ENCODE measurements at places on chromosomes 5 and 9. TPM values are rescaled to one million over a fixed set of nuclear protein-coding genes. Genes with fewer than 3 reads are reported as not detected.

SIGMAR1 gene
- total RNA-seq = 26.7 TPM

GRCh38 chr9:120454467-120454866, 125.5 kb downstream of the CDK5RAP2 start:
- no peak for DNase-seq
- no peaks in the 10 kb centered on the region for H3K27me3 ChIP-seq
- H3K4me1 ChIP-seq = no peaks in the 10 kb centered on the region
- no peak overlapping the region for H3K4me3 ChIP-seq

GRCh38 chr5:100406640-100407039, 128.5 kb upstream of the FAM174A start:
- no peak for DNase-seq
- no peaks in the 10 kb centered on the region for H3K4me1 ChIP-seq
- H3K27me3 ChIP-seq = no peaks in the 10 kb centered on the region
- H3K27ac ChIP-seq = no peak overlapping the region

DNA sequence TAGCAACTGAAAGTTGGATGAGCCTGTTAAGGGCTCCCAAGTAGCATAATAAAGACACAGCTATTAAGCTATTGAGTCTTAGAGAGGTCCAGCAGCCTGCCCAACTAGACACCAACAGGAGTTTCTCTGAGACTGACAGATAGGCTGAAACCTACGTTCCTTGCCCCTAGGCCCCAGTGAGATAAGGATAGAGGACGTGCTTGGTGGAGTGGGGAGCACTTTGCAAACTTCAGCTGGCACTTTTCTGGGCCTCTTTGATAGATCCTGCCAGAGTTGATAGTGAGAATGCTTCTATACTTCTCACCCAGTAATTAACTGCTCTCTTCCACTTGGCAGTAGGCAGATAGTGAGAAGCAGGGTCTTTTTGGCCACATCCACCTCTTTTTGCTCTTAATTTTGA, 20.8 kb upstream of the CTNNA1 start:
- H3K27me3 ChIP-seq = no peaks in the 10 kb centered on the region
- H3K4me3 ChIP-seq = no peak overlapping the region
- H3K36me3 ChIP-seq = no peaks in the 10 kb centered on the region

- peak; percentile 35 for DNase-seq
- H3K27ac ChIP-seq = no peak overlapping the region
- H3K4me3 ChIP-seq = no peak overlapping the region
- H3K4me1 ChIP-seq = no peaks in the 10 kb centered on the region
- H3K27me3 ChIP-seq = no peaks in the 10 kb centered on the region
- no peaks in the 10 kb centered on the region for H3K36me3 ChIP-seq
Measured at GRCh38 chr9:25964239-25964638, 286.0 kb upstream of the TUSC1 start.

DNA sequence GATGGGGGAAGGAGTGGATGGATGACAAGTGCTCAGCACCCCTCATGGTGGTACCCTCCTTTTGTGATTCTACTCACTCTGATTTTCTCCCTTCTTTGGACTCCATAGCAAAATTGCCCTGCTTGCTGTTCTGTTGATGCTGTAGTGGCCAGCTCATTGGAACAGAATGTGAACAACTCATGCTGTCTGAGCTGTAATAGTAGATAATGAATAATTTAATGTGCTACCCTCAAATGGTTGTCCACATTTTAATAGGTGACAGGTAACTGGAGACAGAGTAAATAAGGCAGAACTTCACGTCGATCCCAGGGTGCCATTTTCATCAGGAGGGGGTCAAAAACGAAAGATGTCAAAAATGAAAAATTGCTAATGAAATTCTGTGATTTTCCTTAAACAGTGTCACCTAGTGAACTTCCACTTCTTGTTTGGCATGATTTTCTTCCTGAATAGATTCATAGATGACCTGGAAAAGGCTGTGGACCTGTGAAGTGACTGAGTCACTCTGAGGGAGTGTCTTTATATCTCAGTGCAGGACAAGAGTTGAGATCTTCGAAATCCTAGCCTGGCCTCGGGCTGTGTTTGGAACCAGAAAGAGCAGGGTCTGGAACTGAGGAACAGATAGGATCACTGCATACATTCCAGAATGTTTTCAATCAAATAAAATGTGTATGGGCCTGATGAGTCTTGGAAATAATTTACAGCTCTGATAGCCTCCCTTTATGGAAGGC, 270.2 kb downstream of the PSAT1 start:
- no peaks in the 10 kb centered on the region for H3K4me1 ChIP-seq
- no peak for DNase-seq
- H3K27ac ChIP-seq = no peak overlapping the region
- no peaks in the 10 kb centered on the region for H3K27me3 ChIP-seq

SPATA31A3 gene
- total RNA-seq = not detected

DNA sequence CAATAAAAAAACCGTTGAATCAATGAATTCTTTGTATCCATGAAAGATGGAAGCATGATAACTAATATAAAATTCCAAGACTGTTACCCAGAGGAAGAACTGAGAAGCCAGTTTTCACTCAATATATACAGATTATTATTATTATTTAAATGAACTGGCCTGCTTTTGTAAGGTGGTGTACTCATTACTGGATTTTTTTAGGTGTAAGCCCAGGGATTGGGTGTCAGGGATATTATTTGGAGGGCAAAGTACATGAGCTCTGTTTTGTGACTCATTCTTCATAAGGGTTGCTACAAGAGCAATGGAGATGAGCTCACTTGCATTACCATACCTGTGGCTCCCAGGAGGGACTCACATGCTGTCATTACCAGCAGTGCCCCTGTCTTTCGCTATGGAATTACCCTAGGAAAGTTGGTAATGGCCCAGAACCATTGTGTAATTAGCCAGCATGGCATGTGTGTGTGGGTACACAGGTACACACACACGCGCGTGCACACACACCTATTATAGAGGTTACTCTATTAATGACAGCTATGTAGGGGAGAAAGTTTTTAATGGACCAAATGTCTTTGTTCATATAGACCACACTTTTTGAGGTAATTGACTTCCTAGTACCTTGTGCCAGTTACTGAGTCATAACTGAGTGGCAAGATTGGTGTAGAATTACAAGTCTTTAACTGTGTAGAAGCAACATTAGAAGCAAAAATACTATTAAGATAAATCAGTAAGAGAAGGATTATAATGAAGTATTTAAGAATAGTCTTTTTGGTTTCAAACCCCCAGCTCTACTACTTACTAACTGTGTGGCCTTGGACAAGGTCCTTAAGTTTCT, 143.4 kb downstream of the GDNF start:
- H3K4me1 ChIP-seq = no peaks in the 10 kb centered on the region
- H3K27me3 ChIP-seq = no peaks in the 10 kb centered on the region
- no peak overlapping the region for H3K27ac ChIP-seq
- H3K36me3 ChIP-seq = peaks cover 3% of the 10 kb centered on the region
- no peak for DNase-seq
- H3K4me3 ChIP-seq = no peak overlapping the region

RLN1 gene
- total RNA-seq = not detected

- H3K4me1 ChIP-seq = no peaks in the 10 kb centered on the region
- no peaks in the 10 kb centered on the region for H3K36me3 ChIP-seq
- no peaks in the 10 kb centered on the region for H3K27me3 ChIP-seq
- DNase-seq = no peak
- H3K4me3 ChIP-seq = no peak overlapping the region
- no peak overlapping the region for H3K27ac ChIP-seq
Measured at GRCh38 chr5:53173083-53173482, 63.5 kb upstream of the MOCS2 start.

PCDHA10 gene
- total RNA-seq = 3.1 TPM

- H3K27ac ChIP-seq = no peak overlapping the region
- H3K27me3 ChIP-seq = no peaks in the 10 kb centered on the region
- peaks cover 27% of the 10 kb centered on the region for H3K4me1 ChIP-seq
- no peak overlapping the region for H3K4me3 ChIP-seq
- no peaks in the 10 kb centered on the region for H3K36me3 ChIP-seq
Measured at GRCh38 chr5:112648264-112648663, 89.4 kb upstream of the APC start.

ESM1 gene
- 0.52 TPM for total RNA-seq

- no peak for DNase-seq
Measured at GRCh38 chr9:32430720-32431119, 46.3 kb downstream of the ACO1 start.

PCDHAC2 gene
- total RNA-seq = 1.6 TPM

SCGB3A2 gene
- not detected for total RNA-seq

- H3K4me3 ChIP-seq = no peak overlapping the region
- no peak for DNase-seq
- no peaks in the 10 kb centered on the region for H3K36me3 ChIP-seq
- H3K27ac ChIP-seq = no peak overlapping the region
- no peaks in the 10 kb centered on the region for H3K4me1 ChIP-seq
Measured at GRCh38 chr5:84036842-84037241, 316.2 kb upstream of the HAPLN1 start.

GRCh38 chr9:1300941-1301340, 250.8 kb downstream of the DMRT2 start:
- no peak for DNase-seq
- no peaks in the 10 kb centered on the region for H3K36me3 ChIP-seq
- no peaks in the 10 kb centered on the region for H3K27me3 ChIP-seq
- H3K27ac ChIP-seq = no peak overlapping the region

- H3K36me3 ChIP-seq = peaks cover under 1% of the 10 kb centered on the region
- H3K27ac ChIP-seq = peak overlapping the region; percentile 79
- H3K4me3 ChIP-seq = peak overlapping the region; percentile 38
- H3K27me3 ChIP-seq = no peaks in the 10 kb centered on the region
- no peak for DNase-seq
- H3K4me1 ChIP-seq = peaks cover 15% of the 10 kb centered on the region
Measured at GRCh38 chr9:78235256-78235761, 566 bp upstream of the CEP78 start.

CENPH gene
- total RNA-seq = 2.6 TPM
